ENCODE measurements at places on chromosomes 5 and 9.

- no peak for DNase-seq
Measured at GRCh38 chr9:95545831-95546567, 29.2 kb upstream of the PTCH1 start.

DNA sequence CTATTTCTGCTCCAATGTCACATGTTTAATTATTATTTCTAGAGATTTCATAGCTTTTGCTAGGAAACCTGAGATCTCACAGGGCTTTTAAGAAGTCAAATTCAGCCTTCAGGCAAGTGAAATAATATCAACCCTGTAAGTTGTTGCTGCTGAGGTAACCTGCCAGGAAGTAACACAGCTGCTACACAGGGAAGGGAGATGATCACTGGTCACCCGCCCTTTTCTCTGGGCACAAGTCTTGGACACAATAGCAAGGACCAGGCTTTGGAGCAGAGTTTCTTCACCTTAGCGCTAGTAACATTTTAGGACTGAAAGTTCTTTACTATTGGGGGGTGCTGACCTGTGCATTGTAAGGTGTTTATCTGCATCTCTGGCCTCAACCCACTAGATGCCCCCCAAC, 50.1 kb downstream of the PTTG1 start:
- DNase-seq = no peak

- no peak for DNase-seq
Measured at GRCh38 chr9:136156209-136157120, 37.8 kb upstream of the TMEM250 start.

DNA sequence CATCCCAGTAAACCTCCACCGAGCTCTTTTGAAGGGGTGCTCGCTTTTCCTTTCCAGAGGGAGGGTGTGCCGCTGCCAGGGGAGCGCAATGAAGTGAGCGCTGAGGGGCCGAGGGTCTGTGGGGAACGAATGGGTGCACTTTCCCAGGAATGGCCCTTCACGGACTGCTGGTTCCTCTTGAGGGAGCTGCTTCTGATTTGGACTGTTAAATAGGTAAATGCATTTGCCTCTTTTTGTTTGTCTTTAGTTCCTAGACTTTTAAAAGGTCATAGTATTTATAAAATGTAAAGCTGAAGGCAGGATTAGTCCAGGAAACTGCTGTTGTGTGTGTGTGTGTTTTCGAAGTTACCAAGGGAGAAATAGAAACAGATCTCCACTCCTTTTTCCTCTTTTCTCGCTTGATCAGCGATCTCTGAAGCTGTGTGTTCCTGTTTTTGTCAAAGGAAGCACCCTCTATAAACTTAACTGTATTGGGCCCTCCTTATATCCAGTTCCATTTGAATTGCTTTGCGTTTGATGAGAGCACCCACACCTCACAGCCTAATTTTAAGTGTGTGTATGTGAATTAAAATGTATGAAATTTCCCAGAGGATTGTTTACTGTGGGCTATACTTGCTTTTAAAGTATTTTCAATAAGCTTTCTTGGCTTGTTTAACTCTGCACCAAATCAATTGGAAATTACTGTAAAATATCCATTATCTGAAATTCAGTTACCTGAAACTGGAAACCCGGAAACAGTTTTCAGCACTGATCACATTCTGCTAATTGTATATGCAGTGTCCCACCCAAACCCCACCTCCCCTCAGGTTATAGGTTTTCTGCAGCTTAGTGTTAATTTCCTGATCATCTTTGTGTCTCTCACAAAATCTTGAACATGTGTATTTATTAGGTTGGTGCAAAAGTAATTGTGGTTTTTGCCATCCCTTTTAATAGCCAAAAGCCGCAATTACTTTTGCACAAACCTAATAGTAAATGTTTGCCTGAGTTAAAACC, 966 bp downstream of the SNX2 start:
- DNase-seq = no peak

DNA sequence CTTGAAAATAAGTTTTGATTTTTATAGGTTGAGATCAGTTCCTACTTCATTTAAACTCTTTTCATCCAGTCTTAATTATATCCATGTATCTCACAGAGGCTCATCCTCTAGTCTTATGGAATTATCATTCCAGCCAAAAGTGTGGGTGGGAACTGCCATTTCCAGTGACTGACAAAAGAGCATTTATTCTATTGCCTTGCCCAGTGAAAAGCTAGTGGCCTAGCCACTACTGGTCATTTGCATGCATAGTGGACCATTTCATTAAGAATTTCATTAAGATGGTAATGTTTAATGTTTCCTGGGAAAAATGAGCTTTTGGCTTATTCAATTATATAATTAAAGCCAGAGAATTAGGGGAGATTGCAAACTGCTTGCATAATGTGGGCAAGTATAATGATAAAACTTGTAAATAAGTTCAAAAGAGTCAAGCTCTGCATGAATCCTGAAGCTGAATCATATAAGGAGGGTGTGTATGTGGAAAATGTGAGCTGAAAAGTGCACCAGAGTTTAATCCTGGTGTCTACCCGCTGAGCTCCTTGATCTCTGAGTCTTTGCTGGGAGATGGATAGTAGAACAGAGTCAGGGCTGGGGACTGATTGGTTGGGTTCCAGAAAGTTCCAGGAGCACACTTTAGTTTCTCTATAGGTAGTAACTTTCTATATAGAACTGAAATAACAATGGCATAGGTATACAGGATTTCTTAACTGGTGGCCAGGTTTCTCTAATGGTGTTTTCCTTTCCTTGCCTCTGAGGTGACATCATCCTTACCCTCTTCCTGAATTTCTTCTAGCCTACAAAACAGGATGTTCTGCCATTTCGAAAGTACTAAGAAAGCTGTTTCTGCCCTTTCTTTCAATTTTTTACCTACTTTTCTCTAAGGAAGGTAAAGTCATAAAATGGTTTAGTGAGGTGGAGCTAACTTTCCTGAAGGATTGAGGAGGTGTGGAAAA, 78.5 kb downstream of the KIF4B start:
- DNase-seq = no peak

GRCh38 chr9:21110708-21111576, 30.7 kb downstream of the IFNW1 start:
- peak; percentile 4 for DNase-seq

All from PC-9 (cell line).